ENCODE measurements at places on chromosomes 13 and 19.

- no peak for DNase-seq
Measured at GRCh38 chr13:30053939-30054338, 203.5 kb upstream of the UBL3 start.

GRCh38 chr19:40907968-40908735 is 26.1 kb upstream of the CYP2A7 start:
- DNase-seq, result peak; percentile 85

- no peak for DNase-seq
Measured at GRCh38 chr19:46069806-46070341, 29.1 kb upstream of the IGFL4 start.

GRCh38 chr19:55232286-55232602 is 3.7 kb upstream of the TMEM86B start:
- no peak for DNase-seq

DNA sequence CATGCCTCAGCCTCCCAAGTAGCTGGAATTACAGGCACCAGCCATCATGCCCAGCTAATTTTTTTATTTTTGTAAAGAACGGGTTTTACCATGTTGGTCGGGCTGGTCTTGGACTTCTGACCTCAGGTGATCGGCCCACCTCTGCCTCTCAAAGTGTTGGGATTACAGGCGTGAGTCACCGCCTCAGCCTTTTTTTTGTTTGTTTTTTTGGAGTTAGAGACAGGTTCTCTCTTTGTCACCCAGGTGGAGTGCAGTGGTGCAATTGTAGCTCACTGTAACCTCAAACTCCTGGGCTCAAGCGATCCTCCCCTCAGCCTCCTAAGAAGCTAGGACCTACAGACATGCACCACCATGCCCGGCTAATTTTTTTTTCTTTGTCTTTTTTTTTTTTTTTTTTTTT is 15.6 kb upstream of the NOTCH3 start:
- DNase-seq, result no peak

GRCh38 chr13:40982772-40983171 is 36.3 kb downstream of the ELF1 start:
- no peak for DNase-seq

- no peak for DNase-seq
Measured at GRCh38 chr13:41864658-41865057, 96.3 kb downstream of the VWA8 start.

DNA sequence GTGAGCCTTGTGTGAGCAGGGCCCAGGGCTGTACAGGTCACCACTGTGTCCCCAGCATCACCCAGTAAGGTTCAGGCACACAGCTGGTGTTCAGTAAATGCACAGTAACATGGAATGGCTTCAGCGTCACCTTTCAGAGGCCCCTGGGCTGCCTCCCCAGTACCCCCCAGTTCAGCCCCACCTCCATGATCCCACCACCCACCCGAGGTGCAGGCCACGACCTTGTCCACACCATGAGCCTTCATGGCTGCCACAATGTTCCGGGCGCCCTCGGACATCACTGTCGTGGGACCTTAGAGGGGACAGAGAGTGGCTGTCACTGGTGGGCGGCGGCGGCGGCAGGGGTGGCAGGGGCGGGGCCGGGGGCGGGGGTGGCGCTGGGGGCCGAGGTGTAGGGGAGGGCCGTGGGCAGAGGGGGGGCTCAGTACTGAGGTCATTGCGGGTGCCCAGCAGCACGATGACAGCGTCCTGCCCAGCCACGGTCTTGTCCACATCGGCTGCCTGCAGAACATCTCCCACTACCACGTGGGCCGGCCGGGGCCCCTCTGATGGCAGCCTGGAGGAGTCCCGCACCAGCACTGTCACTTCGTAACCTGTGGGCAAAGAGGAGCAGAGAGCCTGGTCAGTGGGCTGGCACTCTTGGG is 7.5 kb downstream of the BLVRB start:
- no peak for DNase-seq

- DNase-seq, result no peak
Measured at GRCh38 chr19:5809053-5809452, 4.2 kb downstream of the NRTN start.

GRCh38 chr19:41225238-41226052 is 6.4 kb downstream of the AXL start:
- DNase-seq, result no peak

- DNase-seq, result no peak
Measured at GRCh38 chr13:28510542-28510941, 15.6 kb upstream of the FLT1 start.

GRCh38 chr13:109628251-109628699 is 158.1 kb downstream of the IRS2 start:
- no peak for DNase-seq

DNA sequence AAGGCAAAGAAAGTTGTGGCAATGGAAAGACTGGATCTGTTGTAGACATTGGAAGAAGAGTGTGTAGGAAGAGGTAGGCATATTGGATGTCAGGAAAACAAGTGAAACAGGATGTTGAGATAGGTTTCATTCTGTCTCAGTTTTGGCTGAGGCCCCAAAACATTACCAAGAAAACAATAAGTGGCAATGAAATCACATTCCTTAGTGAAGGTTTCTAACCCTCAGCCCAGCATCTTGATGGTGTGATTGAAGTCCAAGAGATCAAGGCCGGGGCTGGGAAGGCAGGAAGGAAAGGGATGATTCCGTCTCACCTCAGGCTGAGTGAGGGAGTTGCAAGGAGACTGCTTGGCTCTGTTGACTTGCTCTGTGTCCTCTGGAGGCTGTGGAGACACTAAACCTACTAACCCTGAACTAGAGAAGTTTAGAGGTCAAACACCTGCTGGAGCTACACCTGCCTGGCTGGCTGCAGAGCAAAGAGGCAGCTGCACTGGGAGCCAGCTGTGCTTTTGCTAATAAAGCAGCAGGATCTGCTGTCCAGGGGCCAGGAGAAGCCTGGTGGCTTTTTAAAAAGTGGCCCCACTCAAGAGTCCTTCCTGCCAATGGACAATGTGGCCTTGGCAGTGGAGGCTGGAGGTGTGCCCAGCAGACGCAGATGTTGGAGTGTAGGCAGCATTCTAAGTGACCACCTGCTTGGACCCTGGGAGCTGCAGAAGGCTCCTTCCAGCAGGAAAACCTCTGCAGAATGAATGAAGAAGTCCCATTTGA is 53.6 kb downstream of the DGKH start:
- no peak for DNase-seq

GRCh38 chr19:10503002-10503789 is at the start of gene KEAP1:
Gene KEAP1 (minus strand): TSS chr19:10503356. CDS start chr19:10500033, 3,323 bp downstream.
- no peak for DNase-seq

DNA sequence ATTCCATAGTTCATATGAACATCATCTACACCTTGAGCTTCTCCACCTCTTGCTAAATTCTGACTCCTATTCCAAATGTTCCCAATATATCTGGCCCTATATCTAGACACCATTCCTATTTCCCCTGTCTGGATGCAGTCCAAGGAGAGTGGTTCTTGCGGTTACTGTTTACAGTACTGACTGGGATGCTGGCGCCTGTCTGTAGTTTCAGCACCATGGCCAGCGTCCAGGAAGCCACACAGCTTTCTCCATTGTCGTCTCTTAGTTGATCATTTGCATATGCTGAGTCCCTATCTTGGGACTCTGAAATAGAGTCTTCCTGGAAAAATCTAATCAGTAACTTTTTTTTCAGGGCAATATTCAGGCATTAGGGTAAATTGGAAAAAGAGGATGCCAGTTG is 14.9 kb downstream of the LAIR2 start:
- DNase-seq, result no peak

- peak; percentile 89 for DNase-seq
Measured at GRCh38 chr19:13207237-13207845, 57.1 kb downstream of the IER2 start.

GRCh38 chr19:58001895-58002369 is 688 bp downstream of the ZNF606 start:
- DNase-seq, result no peak

DNA sequence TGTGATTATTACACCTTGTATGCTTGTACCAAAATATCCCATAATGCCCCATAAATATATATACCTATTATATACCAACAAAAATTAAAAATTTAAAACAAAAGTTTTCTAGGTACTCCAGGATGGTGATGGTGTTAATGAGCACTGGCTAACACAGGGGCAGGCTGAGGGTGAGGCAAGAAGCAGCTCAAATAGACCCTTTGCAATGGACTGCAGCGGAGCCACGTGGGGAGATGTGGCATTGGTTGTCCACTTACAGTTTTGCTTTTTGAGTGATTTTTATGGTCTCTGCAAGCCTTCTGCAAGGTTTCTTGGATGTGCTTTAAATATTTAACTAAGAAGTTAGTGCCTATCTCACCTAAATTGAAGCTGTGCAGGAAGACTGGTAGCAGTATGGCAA is 132.9 kb downstream of the RAP2A start:
- no peak for DNase-seq

- DNase-seq, result no peak
Measured at GRCh38 chr19:57587529-57587928, 3.6 kb downstream of the ZIK1 start.

DNA sequence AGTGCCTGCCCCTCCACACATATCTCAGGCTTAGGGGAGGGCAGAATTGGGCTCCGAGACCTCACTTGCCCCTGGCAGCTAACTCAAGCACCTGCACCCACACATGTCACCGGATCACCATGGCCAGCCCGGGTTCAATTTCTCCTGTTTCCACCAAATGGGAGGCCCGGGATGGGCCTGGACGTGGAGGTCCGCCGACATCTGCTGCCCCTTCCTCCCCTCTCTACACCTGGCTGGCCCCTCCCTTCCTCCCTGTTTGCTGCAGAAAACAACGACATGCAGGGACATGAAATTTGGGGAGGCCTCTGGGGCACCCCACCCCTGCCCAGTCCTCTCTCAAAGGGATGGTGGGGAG is 1.3 kb downstream of the PRKD2 start:
- peak; percentile 77 for DNase-seq

DNA sequence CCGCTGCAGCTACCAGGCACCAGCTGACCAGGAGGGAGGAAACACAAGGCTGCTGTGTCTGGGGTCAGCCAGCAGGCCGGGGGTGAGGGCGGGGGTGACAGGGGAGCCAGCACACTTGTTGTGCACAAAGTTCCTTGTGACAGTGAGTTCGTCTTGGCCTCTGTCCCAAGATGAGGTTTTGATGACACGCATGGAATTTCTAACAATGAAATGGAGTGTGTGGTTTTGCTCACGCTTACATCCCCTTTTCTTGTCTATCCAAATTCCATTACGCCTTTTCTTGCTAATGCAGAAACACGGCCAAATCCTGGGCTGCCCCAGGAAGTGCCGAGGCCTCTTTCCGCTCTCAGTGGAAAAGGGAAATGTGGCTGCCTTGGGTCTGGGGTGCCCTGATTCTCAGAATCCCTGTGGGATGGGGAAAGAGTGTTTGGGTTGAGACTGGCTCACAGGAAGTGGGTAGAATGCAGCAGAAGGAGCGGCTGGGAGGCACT is 73.8 kb downstream of the GADD45B start:
- peak; percentile 84 for DNase-seq
